ENCODE measurements at places on chromosomes 16 and 17.

DNA sequence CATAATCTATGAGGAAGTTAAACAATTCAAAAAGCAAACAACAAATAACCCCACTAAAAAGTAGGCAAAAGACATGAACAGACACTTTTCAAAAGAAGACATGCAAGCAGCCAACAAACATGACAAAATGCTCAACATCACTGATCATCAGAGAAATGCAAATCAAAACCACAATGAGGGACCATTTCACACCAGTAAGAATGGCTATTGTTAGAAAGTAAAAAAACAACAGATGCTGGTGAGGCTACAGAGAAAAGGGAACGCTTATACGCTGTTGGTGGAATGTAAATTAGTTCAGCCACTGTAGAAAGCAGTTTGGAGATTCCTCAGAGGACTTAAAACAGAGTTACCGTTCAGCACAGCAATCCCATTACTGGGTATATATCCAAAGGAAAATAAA lies 24.4 kb downstream of the TNFRSF13B start:
- no peak for DNase-seq

GRCh38 chr17:67244431-67245072 lies 444 bp downstream of the HELZ start:
- peak; percentile 36 for DNase-seq

GRCh38 chr16:52034830-52035229 lies 512.1 kb downstream of the TOX3 start:
- no peak for DNase-seq

DNA sequence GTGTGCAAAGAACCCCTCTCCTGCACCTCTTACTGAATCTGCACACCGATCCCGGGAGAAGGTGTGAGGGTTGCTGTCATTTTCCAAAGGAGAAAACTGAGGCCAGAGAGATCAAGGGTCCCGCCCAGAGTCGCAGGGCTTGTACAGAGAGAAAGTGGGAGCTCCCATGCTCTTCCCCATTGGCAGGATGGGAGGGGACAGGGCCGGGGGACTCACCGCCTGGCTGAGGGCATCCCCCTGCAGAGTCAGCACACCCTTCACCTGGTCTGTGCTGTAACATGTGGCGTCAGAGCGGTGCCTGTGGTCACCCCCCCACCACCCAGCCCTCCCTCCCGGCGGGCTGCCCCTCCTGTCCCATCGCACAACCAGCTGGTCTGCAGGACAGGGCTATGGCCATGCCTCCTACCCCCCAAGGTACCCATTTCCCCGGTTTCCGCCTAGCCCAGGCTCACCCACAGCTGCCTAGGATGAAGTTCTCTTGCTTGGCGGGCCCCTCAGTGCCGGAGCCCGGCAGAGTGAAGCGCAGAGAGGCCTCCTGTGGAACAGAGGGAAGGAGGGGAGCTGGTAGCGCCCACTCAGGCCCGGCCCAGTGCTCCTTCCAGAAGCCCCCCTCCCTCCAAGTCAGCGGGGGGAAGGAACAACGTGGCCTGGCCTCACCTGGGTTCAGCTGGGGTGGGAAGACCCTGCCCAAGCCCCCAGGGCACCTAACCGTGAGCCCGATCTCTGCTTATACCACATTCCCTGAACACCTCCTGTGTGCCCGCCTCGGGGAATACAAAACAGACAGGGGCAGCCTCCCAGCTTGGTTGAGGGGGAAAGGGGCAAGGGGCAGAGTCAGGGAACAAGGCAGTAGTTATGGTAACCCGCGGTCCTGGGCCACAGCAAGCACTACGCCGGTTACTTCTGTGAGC lies 1.1 kb downstream of the ROGDI start:
- no peak for DNase-seq

GRCh38 chr16:11165894-11166665 lies 89.9 kb downstream of the SOCS1 start:
- DNase-seq = no peak
